AG09309 (cell line): ENCODE measurements at places on chromosomes 5 and 9.

GRCh38 chr9:33289936-33290246 lies 425 bp upstream of the NFX1 start:
- no peak for DNase-seq

DNA sequence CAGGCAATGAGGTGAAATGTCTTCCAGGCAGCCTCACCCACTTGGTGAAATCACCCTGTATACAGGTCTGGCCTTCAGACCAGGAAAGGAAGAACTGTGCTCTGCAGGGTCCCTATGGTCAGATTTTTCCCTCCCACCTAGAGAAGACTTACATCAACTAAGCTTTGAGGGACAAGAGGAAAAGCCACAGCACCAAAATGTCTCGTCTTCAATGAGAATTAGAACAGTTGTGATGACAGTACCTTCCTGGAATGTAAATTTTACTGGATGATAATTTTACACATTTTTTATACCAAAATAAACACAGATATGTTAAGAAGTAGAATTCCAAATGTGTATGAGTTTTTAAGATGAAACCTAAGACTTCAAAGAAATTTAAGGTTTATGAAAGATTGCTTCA lies 283.9 kb downstream of the SPOCK1 start:
- no peak for DNase-seq

DNA sequence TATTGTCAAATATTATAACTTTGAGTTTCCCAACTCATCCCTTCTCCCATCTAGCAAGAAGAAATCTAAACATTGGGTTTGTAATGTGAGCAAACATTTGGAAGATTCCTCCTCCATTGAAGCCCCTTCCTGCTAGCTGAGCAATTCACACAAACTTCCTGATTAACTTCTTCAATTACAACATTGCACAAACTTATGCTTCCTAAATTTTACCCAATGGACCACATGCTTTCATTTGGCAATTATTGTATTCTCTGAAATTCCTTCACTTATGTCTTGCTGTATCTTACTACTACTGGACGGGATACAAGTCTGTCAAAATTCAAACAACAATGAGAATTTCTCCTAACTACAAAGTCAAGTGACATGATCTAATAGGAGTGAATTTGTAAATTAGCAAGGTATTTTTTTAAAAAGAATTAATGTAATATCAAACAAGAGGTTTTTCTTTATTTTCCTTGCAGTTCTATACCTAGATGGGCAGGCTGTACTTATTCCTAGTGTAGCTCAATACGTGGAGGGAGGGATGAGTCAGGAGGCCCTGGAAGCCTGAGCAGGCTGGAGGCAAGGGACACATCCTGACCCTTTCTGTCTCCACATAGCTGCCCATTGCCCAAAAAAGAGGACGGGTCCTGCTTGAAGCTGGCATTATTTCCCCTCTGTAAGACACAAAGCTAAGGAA lies 11.8 kb upstream of the IFNW1 start:
- DNase-seq = no peak

GRCh38 chr9:134333874-134334581 lies 7.8 kb downstream of the RXRA start:
- DNase-seq = no peak

GRCh38 chr5:95733107-95733665 lies 2.0 kb downstream of the RHOBTB3 start:
- no peak for DNase-seq

- no peak for DNase-seq
These were observed 344.0 kb downstream of the PRR16 start for GRCh38 chr5:120808135-120808534.

GRCh38 chr5:93886917-93887361 lies 145.5 kb upstream of the POU5F2 start:
- DNase-seq = no peak

- peak; percentile 91 for DNase-seq
These were observed 8.0 kb downstream of the PDLIM4 start for GRCh38 chr5:132265336-132266030.

- no peak for DNase-seq
These were observed 1.9 kb upstream of the DMRT2 start for GRCh38 chr9:1048231-1048619.

GRCh38 chr5:31656806-31657205 lies 17.9 kb downstream of the PDZD2 start:
- no peak for DNase-seq

GRCh38 chr9:127973169-127974000 lies 7.4 kb downstream of the EEIG1 start:
- no peak for DNase-seq

DNA sequence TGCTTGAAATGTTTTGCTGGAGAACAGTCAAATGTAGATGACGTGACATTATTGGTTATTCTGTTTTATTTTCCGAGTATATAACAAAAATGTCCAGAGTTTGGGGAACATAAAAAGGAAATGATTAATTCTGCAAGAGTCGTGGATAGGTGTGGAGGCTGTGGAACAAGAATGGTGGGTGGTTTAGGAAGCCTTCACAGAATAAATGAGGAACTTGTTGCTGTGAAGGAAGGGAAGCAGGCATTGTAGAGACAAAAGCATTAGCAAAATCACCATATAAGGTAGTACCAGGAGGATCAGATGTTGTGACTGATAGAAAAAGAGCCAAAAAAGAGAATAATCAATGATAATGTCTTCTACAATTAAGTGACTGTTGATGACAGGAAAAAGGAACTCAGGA lies 66.2 kb upstream of the CNTLN start:
- DNase-seq = no peak
